ENCODE measurements at places on chromosomes 11 and 22. TPM values are rescaled to one million over a fixed set of nuclear protein-coding genes. Genes with fewer than 3 reads are reported as not detected.
A peak's percentile ranks its signal among the peaks of the same experiment; 100 is the strongest.

DNA sequence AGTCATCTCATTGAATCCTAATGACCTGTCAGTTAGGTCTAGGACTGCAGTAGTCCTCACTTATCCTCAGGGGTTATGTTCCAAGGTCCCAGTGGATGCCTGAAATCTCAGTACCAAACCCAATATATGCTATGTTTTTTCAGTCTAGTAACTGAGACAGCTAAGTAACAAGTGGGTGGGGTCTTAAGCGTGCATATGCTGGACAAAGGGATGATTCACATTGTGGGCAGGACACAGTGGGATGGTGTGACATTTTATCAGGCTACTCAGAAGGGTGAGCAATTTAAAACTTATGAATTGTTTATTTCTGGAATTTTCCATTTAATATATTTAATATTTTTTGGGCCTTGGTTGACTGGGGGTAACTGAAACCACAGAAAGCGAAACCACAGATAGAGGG is 29.0 kb downstream of the DDX10 start:
- H3K36me3 ChIP-seq: peaks cover 50% of the 10 kb centered on the region
- DNase-seq: no peak
- H3K27ac ChIP-seq: no peak overlapping the region
- no peaks in the 10 kb centered on the region for H3K4me1 ChIP-seq

PLEKHA7 gene
- total RNA-seq: 1.00 TPM

GRCh38 chr11:32643526-32643925 is 59.9 kb downstream of the EIF3M start:
- no peak overlapping the region for H3K4me3 ChIP-seq
- H3K4me1 ChIP-seq: no peaks in the 10 kb centered on the region
- H3K27ac ChIP-seq: no peak overlapping the region
- DNase-seq: no peak
- H3K36me3 ChIP-seq: no peaks in the 10 kb centered on the region

GRCh38 chr22:29883775-29884097 is 762 bp downstream of the MTMR3 start:
- no peak for DNase-seq
- peak overlapping the region; percentile 81 for H3K4me3 ChIP-seq
- peak overlapping the region; percentile 81 for H3K27ac ChIP-seq

DNA sequence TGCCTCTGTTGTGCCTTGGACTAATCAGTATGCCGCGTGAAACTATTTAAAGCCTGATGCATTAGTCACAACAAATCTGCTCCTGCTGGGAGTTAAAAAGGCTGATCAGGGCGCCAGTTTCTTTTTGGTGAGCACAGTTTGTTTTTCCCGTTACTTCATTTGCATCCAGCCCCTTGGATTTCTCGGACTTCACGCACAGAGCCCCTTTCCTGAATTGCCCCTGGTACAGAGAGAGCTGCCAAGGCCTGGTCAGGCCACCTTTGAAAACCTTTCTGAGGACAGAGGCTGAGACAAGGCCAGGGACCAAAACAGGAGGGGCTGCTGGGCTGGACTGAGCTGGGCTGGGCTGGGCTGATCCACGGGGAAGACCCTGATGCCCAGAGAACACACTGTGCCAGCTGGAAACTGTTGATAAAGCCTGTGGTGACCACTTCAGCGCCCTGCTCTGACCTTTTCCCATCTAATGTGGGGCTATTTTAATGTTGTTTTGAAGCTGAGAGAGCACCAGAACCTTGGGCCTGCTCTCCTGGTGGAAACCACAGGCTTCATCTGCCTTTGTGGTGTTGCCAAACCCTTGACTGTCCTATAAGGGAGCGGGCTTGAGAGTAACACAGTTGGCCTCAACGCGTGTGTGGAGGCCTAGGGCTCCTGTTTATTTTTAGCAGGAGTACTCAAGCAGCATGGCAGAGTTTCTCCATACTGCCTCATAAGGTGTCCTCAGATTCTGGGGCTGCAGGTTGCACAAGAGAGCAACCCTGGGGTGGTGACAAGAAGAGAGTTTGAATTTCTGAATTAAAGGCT is 44.2 kb downstream of the NAV2 start:
- no peaks in the 10 kb centered on the region for H3K27me3 ChIP-seq
- no peak for DNase-seq
- no peaks in the 10 kb centered on the region for H3K36me3 ChIP-seq
- no peaks in the 10 kb centered on the region for H3K4me1 ChIP-seq
- no peak overlapping the region for H3K4me3 ChIP-seq

GRCh38 chr11:130813196-130813595 is 103.1 kb downstream of the SNX19 start:
- H3K4me1 ChIP-seq: no peaks in the 10 kb centered on the region
- DNase-seq: no peak
- no peaks in the 10 kb centered on the region for H3K36me3 ChIP-seq
- no peaks in the 10 kb centered on the region for H3K27me3 ChIP-seq
- H3K4me3 ChIP-seq: no peak overlapping the region

Measured in natural killer cell (primary cell).